ENCODE measurements at places on chromosomes 2 and 18. TPM values are rescaled to one million over a fixed set of nuclear protein-coding genes. Genes with fewer than 3 reads are reported as not detected.
A peak's percentile ranks its signal among the peaks of the same experiment; 100 is the strongest.

GRCh38 chr2:142642650-142643049 is 234.8 kb upstream of the KYNU start:
- no peak for DNase-seq

- no peak for DNase-seq
These were observed 42.8 kb downstream of the ARL6IP6 start for GRCh38 chr2:152761214-152761613.

Gene CDKL4
- 0.50 TPM for total RNA-seq

Gene SMYD1
- total RNA-seq: not detected

DNA sequence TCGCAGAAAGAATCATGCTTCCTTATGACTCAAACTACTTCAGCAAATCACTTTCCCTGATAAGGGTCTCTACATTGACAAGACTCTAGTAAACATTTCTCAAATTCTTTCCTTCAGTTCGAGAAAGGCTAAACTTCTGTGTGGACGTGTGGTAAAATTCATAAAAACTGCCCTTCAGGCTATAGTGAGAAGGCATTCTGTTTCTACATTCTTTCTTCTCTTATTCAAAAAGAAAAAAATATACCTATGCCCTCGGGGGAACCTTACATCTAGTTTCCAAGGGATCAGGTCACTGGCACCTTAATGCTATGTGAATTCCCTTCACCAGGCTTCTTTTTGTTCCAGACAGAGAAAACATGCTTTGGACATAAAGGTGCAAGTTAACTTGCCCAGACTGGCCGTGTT is 4.9 kb downstream of the VIT start:
- no peak for DNase-seq

Gene CTAGE1
- not detected for total RNA-seq

Gene COLEC11
- not detected for total RNA-seq

GRCh38 chr2:213185147-213185822 is 33.9 kb upstream of the IKZF2 start:
- DNase-seq: no peak

Gene UGT1A10
- total RNA-seq: not detected

Gene C2orf80
- total RNA-seq: not detected

Gene IL36B
- not detected for total RNA-seq

Gene RNU2-63P
- total RNA-seq: 1.9 TPM

DNA sequence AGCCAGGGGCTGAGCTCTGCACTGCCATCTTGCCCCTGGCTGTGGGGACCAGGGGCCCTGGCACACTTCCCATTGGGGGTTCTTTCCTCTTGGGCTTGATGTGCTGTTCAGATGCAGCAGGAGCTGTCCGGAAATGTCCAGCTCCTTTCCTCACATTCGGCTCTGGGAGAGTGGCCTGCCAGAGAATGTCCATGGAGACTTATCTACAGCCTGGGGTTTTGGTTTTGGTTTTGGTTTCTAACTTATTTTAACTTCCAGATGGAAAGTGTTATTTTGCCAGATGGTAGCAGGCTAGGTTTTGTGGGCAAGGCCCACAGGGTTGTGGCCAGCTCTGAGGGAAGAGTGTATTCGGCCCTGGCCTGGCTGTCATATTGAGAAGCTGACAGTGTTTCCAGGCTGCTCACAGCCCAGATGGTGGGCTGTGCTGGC is 177.3 kb downstream of the ANKRD30B start:
- no peak for DNase-seq

Gene CAPN14
- total RNA-seq: 0.10 TPM

DNA sequence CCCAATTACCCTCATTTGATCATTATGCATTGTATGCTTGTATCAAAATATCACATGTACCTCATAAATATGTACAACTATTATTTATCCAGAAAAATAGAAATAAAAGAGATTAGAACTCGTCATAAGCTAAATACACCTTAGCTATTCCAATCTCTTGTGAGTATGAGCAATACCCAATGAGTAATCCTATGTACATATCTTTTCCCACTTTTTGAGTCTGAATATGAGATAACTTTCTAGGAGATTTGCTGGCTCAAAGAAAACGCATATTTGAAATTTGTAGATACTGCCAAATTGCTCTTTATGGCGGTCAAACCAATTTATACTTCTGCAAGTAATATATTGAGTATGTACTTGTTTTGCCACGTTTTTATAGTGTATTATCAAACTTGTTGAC is 24.1 kb downstream of the PRKD3 start:
- DNase-seq: no peak

- DNase-seq: peak; percentile 82
These were observed 97.0 kb downstream of the NEB start for GRCh38 chr2:151637271-151637781.

DNA sequence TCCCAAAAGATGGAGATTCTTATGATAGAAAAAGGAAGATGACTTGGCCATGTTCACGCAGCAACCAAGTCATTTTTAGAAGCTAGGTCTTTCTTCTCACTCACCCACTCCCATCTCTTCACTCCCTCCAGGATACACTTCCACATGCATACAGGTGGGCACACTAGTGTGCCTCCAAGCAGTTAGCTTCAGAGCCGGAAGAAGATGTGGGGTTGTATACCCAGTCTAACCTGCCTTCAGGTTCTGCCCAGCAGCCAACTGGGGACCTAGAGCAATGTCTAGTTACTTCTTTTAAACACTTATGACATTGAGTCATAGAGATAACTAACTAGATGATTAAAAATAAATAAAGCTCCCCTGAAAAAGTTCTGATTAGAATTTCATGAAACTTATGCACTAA is 21.8 kb upstream of the TANK start:
- DNase-seq: no peak

DNA sequence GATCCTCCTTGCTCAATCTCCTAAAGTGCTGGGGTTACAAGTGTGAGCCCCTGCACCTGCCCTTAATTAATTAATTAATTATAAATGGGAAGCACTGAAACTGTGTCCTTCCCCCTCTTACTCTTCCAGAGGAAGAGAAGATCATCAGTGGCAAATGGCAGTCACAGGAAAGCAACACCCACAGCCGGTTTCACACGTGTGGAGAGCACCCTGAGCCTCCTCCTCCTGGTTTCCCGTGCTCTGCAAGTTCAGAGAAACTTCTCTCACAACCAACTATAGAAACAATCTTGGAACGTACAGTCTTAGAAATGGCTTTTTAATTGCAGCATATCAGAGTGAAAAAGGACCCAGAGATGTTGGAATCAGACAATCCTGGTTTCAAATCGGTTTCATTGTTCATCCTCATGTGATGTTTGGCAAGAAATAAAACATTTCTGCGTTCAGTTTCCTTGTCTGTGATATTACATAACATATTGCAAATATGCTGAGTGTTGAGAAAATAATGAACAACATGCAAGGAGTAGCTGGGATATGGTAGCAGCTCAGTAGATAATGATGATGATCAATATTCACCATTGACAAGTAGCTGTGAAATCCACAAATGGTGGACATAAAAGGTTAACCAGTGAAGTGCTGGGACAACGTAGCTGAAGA is 141.0 kb upstream of the KCTD1 start:
- DNase-seq: no peak

Gene LMAN2L
- total RNA-seq: 7.5 TPM

GRCh38 chr18:523561-523960 is 23.1 kb upstream of the COLEC12 start:
- DNase-seq: no peak

DNA sequence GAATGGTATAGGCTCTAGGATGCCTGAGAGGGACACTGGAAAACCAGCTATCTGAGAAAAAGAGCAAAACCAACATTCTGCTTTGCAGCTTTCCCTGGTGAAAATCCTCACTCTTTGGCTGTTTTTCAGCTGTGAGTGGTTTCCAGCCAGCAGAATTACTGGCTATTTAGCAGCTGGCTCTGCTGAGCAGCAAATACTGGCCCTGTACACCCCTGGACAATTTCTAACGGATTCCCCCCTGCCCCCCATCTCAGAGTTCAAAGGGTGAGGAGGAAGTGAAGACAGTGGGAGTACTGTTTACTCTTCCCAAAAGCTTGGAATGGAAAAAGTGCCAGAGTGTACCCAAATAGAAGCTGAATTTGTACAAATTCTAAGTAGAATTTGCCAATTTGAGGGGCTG is 26.1 kb upstream of the IMP4 start:
- no peak for DNase-seq

DNA sequence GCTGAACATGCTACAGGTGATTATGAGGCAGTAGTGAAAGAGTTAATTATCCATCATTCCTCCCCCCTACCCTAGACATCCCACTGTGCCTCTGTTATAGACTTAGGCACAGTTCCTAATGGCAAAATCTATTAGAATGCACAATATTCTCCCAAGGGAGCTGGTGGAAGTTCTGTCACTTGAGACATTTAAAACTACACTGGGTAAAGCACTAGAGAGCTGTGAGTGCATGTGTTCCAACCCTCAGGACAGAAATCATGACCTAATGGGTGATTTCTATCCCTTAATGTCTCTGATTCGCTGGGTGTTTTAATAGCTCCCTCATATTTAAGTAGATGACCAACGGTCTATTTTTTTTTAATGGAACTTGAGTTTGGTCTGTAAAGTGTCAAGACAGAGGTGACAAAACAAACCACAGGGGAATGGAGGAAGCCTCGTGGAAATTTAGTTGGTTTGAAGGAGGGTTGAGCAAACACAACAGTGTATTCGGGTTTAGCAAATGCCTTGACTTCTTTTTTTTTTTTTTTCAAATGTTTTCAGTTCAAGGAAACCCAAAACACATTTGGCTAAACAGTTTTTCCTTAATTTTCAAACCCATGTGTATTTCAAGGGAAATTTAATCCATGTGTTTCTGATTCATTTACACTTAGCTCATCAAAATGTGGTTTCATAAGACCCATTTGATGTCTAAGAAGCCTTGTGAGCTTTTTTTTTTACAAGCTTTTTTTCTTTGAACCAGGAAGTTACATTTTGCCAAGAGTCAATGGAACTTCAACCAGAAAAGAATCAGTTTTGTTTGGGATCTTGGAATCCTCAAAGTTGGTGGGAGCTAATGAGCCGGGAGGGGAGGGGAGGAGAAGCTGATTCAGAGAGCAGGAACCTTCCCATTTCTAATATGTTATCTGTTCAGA is 665.1 kb upstream of the ZEB2 start:
- no peak for DNase-seq

DNA sequence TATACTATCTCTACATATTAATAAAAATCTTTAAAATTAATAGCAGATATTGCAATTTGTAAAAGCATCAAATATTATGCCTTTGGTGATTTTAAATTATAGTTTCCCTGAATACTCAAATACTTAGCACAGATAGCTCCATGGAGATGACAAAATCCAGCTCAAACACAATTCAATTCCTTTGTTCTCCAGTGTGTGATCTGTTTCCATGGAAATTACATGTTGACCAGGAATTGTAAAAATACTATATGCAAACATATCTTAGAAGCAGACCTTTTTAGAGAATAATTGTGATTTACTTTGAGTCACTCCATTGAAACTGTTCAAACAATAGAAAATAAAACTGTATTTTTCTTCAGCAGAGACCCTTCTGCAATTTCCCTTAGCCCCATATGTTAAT is 68.3 kb downstream of the FAM161A start:
- DNase-seq: no peak

Gene HOXD12
- total RNA-seq: not detected

Gene CRYGC
- not detected for total RNA-seq

DNA sequence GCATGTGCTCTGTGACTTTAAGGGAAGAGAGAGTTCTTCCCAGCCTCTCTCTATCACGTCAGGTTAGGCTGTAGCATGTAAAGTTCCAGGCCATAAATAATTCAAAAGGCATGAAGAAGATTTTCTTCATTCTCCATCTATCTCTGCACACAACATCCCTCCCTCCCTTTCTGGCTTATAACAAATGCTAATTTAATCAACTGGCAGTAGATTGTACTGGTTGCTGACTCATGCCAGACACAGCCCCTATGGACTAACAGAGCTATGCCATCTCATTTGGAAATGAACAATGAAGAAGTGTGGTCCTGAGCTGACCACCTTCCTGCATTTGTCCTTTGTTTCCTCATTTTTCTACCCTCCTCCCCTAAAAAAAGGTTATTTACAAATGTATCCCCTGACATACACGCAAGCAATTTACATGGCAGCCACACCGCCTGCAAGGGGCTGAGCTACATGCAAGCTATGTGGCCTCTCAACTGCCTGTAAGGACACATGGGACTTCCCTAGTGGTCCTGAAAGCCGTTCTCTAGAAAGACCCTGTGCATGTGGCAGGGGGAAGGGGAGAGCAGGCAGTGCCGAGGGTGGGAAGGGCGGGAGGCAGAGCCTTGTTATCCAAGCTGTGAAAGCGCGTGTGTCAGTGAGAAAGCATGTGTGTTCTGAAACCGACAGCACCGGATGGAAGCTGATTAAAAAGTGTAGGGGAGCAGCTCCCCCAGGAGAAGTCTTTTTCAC is 90.9 kb upstream of the KLF7 start:
- DNase-seq: no peak

DNA sequence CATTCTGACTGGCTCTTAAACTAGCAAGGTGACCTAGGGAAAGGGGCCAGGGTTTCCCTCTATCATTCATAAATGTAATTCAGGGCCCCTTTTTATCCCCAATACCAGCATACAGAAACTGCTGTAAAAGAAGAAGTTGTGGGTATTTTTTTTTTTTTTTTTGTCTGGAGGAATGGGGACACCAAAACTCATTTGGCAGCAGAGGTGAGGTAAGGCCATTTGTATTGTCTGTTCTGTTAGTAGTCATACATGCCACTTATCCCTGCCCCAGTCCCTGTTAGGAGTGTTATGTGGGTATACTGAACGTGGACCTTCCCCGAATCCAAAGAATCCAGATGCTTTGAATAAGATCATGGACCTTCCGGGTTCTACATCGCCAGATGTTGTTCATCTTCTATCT is 1.7 kb downstream of the SEPTIN2 start:
- DNase-seq: no peak

DNA sequence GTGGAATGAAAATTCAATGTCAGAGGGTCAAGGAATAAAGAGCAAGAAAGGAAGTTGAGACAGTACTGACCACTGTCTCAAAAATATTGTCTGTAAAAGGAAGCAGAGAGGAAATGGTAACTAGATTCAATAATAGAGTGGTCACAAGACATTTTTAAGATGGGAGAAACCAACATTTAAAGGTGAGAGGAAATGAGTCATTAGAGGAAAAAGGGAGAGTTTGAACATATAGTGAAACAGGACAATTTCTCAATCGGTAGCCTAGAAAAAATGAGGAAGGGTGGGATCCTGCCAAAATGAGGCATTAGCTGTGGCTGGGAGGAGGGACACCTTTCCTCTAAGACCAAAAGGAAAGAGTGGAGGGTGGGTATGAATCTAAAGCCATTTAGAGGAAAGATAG is 288.5 kb downstream of the SP3 start:
- no peak for DNase-seq

Gene FIGN
- total RNA-seq: not detected

- no peak for DNase-seq
These were observed 5.6 kb upstream of the HS6ST1 start for GRCh38 chr2:128324008-128324896.

GRCh38 chr2:179768765-179769164 is 92.6 kb downstream of the ZNF385B start:
- DNase-seq: no peak

- no peak for DNase-seq
These were observed 1.6 kb upstream of the IGFBP5 start for GRCh38 chr2:216696751-216697560.

Measured in activated CD4-positive, alpha-beta T cell treated with anti-CD3 and anti-CD28 coated beads, Interleukin-2, amount 10 ng/mL, durations not matched to agents 7 days and 5 days (primary cell).